ENCODE measurements at places on chromosomes 2 and 18.

GRCh38 chr2:143398781-143399180 lies 269.6 kb downstream of the ARHGAP15 start:
- DNase-seq: no peak

GRCh38 chr18:13539050-13539449 lies 187.3 kb downstream of the FAM210A start:
- no peak for DNase-seq

- no peak for DNase-seq
These were observed 298.3 kb downstream of the TDRD15 start for GRCh38 chr2:21422050-21422449.

- no peak for DNase-seq
These were observed 77.1 kb upstream of the TGFA start for GRCh38 chr2:70630761-70631160.

DNA sequence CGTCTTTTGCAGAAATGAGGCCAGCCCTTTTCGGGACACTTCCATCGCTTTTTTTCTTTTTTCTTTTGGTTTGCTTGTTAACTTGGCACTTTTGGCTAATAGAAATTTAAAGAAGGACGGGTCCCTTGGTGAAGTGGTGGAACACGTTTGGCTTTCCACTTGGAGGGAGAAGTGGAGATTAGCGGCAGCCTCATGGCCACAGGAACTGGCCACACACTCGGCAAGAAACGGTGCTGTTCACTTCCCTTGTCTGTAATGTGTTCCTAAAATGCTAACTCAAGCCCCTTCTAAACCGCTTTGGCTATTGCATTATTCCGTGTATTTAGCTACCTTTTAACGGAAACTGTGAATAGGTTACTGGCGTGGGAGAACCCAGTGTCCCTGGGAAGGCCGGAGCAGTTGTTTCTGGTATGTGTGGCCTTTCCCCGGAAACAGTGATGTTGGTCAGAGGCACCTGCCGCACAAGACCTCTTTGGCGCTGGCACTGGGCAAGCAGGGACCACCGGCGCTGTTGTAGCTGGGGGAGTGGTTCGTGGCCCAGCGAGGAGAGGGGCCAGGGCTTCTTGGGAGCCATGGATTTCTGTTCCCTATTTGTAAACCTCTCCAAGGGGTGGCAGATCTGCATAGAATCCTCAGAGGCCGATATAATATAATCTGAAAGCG lies 981 bp downstream of the RAMP1 start:
- no peak for DNase-seq

- no peak for DNase-seq
These were observed 97.7 kb upstream of the PGAP1 start for GRCh38 chr2:197024206-197024605.

- DNase-seq: no peak
These were observed 61.9 kb downstream of the CENPO start for GRCh38 chr2:24855022-24855622.

- DNase-seq: no peak
These were observed 169.7 kb downstream of the HAUS1 start for GRCh38 chr18:46273861-46274260.

- no peak for DNase-seq
These were observed 49.2 kb downstream of the METTL4 start for GRCh38 chr18:2522112-2522511.

DNA sequence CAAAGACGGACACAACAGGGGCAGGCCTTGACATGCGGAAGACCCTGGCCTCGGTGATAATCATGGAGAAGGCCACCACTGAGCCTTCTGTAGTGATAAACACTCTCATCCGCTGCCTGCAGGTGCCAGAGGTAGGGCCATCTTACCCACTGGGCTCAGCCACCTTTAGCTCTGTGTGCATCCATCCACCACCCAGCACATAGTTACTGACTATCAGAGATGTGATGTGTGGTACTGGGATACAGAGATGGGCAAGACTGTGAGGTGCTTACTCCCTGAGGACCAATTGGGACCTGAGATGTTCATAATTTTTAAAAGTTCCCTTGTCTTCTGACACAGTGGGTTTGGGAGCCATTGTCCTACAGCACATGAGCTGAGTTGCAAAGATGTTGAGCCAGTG lies 1.6 kb downstream of the MROH2A start:
- no peak for DNase-seq

GRCh38 chr2:156023229-156023869 lies 309.2 kb downstream of the NR4A2 start:
- DNase-seq: no peak

- DNase-seq: no peak
These were observed 82.3 kb upstream of the TWIST2 start for GRCh38 chr2:238765590-238765989.

DNA sequence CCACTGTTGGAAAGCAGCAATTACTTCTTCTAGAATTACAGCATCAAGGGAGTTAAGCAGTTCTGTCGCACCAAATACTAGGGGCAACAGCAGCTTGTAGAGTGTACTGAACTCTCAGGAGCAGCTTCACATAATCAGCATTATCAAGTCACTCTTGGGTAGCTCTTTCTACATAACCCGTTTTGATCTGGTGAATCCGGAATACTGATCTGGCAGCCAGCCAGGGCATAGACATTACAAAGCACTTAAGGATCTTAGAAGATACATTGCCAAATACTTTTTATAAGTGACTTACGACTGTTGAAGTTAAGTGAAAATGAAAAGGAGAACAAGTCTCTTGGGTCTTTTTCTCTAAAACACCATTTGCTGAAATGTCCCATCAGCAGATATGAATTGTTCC lies 73.2 kb upstream of the NETO1 start:
- no peak for DNase-seq

DNA sequence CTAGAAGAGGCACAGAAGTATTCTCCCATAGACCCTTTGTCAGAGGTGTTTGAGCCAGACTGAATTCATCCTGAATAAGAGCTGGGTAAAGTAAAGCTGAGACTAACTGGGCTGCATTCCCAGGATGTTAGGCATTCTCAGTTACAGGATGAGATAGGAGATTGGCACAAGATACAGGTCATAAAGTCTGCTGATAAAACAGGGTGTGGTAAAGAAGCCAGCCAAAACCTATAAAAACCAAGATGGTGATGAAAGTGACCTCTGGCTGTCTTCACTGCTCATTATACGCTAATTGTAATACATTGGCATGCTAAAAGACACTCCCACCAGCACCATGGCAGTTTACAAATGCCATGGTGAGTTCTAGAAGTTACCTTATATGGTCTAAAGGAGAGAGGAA lies 364.9 kb upstream of the TMEFF2 start:
- no peak for DNase-seq

- no peak for DNase-seq
These were observed 9.1 kb upstream of the FBLN7 start for GRCh38 chr2:112129060-112129459.

GRCh38 chr2:35931626-35932025 lies 424.0 kb upstream of the CRIM1 start:
- DNase-seq: no peak

All from stimulated activated CD4-positive, alpha-beta T cell treated with anti-CD3 and anti-CD28 coated beads, TNF-alpha, amount 100 ng/mL, for 4 hours (primary cell).